ENCODE measurements at places on chromosomes 5 and 9.

DNA sequence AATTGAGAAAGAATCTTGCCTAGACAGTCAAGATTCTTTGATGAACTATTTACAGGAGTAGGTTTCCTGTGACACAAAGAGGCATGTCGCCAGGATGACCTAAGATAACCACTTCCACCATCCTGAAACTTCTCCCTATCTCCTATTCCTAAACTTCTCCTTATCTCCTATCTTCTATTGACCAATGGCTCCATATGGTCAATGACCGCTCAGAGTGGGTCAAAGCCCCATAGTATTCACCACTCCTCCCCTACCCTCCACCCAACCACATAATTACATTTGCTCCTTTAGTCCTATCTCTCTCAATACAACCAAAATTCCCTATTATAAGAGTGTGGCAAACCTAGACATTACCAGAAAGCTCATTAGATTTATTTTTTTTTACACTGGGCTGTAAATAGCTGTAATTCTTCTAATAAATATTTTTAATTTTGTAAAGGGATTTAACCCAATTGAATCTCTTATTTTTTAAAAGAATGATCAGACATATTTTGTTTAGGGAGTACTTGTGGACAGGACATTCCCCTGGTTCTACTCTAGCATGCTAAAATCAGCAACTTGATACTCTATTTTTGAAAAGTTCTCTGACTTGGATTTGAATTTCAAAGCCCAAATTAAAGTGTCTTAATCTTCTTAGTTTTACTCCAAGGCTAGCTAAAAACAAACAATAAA is 416.0 kb upstream of the CCNH start:
- no peak for DNase-seq

- DNase-seq, result peak; percentile 69
Measured at GRCh38 chr5:122999947-123000563, 36.5 kb downstream of the PPIC start.

DNA sequence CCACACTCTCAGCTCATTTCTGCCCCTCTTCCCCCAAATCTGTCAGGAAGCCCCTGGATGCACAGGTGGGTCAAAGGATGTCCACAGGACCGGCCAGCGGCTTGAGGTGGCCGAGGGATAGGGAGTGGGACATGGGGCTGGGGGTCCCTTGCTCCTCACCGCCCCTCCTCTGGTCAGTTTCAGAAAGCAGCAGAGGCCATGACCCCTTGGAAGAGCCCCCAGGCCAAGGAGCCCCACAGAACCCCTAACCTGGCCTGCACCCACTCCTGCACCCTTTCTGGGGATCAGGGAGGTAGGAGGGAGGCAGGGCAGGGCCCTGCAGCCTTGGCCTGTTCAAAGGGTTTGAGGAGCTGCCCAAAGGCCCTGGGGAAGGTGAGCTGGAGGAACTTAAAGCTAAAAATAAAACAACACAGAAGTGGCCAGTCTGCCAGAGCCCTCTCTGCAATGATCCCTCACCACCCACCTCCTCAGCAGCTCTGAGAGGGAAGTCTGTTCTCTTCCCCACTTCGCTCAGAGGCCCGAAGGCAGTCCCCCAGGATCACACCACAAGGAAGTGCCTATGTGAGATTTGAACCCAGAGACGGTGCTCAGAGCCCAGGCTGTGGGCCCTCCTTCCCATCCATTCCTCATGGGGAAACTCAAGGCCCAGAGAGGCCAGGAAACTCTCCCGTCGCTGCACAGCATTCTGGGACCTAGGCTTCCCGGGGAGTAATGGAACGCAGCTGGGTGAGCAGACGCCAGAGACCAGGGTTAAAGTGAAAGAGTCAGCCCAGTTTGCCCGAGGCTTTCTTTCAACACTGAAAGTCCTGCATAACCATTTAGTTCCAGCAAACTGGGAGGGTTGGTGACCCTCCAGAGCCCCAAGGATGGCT is 910 bp downstream of the ENG start:
- no peak for DNase-seq

DNA sequence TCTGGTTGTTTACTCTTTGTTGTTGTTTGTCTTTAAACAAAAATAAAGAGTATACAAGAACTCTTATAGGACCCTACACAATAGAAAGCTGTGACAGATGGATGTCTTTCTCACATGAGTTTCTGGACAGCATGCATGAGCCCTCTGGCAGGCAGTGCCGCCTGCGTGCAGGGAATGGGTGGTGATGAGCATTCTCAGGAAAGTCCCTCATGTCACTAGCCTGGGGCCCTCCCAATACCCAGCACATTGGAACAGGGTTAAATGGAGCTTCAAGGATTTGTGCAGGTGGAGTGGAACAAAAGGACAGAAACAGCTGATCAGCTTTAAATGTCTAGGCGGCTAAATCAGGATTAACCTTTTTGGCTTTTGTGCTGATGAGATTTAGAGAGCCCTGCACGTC is 181.0 kb upstream of the CD180 start:
- DNase-seq, result no peak

GRCh38 chr5:146051678-146052077 is 53.7 kb downstream of the PLAC8L1 start:
- DNase-seq, result no peak

GRCh38 chr5:139648205-139649081 is at the start of gene CXXC5:
Gene CXXC5 (plus strand): TSS chr5:139648349. CDS start chr5:139680524, 32,175 bp downstream.
- peak; percentile 91 for DNase-seq

DNA sequence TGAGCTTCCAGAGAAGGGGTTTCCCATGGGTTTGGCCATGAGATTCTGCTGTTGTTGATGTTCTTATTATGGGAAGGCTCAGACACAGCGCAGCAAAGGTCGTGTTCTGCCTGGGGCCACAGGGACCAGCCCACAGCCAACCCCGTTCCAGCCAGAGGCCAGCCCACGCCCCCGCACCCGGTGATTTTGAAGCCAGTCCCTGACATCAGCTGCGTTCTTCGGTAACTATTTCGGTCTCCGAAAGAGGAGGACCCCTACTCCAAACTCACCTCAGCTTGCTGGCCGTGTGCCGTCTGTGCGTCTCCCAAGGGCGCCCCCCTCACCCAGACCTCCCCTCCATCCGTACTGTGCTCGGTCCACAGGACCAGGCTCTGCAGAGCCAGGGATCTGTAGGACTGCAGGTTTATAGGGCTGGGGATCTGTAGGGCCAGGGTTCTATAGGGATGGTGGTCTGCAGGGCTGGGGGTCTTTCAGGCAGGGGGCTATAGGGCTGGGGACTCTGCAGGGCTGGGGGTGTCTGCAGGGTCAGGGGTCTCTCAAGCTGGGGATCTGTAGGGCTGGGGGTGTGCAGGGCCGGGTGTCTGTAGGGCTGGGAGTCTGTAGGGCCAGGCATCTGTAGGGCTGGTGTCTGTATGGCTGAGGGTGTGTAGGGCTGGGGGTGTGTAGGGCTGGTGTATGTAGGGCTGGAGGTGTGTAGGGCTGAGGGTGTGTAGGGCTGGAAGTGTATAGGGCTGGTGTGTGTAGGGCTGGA is 11.8 kb downstream of the COL5A1 start:
- DNase-seq, result no peak

- DNase-seq, result no peak
Measured at GRCh38 chr5:180166176-180166575, 42.8 kb downstream of the RASGEF1C start.

- DNase-seq, result no peak
Measured at GRCh38 chr5:142833517-142834449, 63.6 kb downstream of the ARHGAP26 start.

GRCh38 chr5:62000646-62001045 is 305.4 kb upstream of the KIF2A start:
- DNase-seq, result no peak

DNA sequence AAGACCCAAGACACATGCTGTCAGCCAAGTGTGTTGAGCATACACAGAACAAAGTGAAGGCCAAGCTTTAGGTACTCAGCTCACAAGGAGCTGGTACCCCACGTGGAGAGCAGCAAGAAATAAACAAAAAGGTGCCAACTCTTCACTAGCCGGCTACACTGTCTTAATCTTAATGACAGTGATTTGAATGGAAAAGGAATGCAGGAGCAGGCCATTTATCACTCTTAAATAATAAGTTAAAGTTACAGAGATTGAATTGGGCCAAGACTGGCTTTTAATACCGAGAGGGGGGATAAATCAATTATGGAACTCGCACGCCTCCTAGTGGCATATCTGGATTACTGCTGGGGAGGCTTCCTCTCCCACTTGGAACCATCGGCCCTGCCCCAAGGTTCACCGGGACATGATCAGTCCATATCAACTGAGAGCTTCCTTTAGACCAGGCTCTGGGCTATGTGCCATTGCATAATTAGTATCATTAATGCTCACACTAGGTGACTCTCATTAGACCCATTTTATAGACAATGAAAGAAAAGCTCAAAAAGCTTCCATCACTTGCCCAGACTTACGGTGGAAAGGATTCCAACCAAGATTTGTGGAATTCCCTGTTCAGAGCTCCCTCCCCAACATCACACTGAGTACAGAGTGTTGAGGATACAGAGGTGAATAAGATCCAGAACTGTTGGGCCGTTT is 94.0 kb downstream of the ACTL7B start:
- DNase-seq, result peak; percentile 64

Measured in GM20000 (cell line).